ENCODE measurements at places on chromosomes 12 and 14. TPM values are rescaled to one million over a fixed set of nuclear protein-coding genes. Genes with fewer than 3 reads are reported as not detected.

DLGAP5 gene
- total RNA-seq = 7.8 TPM

PLEKHG7 gene
- not detected for total RNA-seq

TOX4 gene
- 54.9 TPM for total RNA-seq

TAS2R13 gene
- total RNA-seq = not detected

SIX4 gene
- total RNA-seq = 3.9 TPM

TSHR gene
- not detected for total RNA-seq

CPNE6 gene
- total RNA-seq = not detected

TPCN1 gene
- 24.6 TPM for total RNA-seq

KRT78 gene
- total RNA-seq = not detected

ACSM4 gene
- not detected for total RNA-seq

SAMD15 gene
- 1.1 TPM for total RNA-seq

IL22 gene
- total RNA-seq = not detected

EMP1 gene
- total RNA-seq = 646 TPM

PRDM4 gene
- 17.7 TPM for total RNA-seq

ANKRD33 gene
- total RNA-seq = not detected

HSPB8 gene
- total RNA-seq = 27.7 TPM

SRRM4 gene
- total RNA-seq = not detected

MDGA2 gene
- not detected for total RNA-seq

LALBA gene
- total RNA-seq = not detected

AQP6 gene
- not detected for total RNA-seq

PLCZ1 gene
- total RNA-seq = not detected

MTA1 gene
- 49.5 TPM for total RNA-seq

LYZ gene
- total RNA-seq = not detected

MANSC4 gene
- total RNA-seq = not detected

ADCY4 gene
- 1.8 TPM for total RNA-seq

CLEC9A gene
- total RNA-seq = not detected

MYO1A gene
- not detected for total RNA-seq

NAA25 gene
- 13.0 TPM for total RNA-seq

TRAF3 gene
- 27.1 TPM for total RNA-seq

GPR135 gene
- 1.1 TPM for total RNA-seq

GLIPR1L2 gene
- total RNA-seq = 15.6 TPM

FKBP11 gene
- total RNA-seq = 72.1 TPM

PLA2G1B gene
- total RNA-seq = not detected

EID3 gene
- 4.2 TPM for total RNA-seq

ETFBKMT gene
- total RNA-seq = 3.2 TPM
